ENCODE measurements at places on chromosomes 1 and 21.

- no peak for DNase-seq
These were observed 2.5 kb upstream of the MYBPH start for GRCh38 chr1:203178083-203178482.

DNA sequence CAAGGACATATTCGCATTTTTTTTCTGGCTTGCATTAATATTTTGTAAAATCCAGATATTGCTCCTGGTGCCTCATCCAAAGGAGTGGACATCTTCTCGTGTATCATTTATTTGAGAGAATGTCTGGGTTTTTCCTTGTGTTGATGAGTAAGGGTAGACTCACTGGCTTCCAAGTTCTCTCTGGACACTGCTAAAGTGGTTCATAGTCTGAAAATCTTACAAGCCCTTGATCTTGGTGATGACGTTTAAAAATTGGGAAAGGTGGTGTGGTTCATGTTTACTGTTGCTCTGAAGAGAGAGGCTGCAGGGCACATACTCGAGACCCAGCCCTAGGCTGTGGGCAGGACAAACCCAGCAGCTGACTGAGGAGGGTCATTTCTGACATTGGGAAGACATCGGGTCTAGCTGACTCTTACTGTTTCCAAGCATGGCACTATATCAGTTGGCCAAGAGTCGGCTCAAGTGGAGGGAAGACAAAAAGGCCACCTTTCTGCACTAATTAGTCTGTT lies 296.2 kb downstream of the LMX1A start:
- no peak for DNase-seq

DNA sequence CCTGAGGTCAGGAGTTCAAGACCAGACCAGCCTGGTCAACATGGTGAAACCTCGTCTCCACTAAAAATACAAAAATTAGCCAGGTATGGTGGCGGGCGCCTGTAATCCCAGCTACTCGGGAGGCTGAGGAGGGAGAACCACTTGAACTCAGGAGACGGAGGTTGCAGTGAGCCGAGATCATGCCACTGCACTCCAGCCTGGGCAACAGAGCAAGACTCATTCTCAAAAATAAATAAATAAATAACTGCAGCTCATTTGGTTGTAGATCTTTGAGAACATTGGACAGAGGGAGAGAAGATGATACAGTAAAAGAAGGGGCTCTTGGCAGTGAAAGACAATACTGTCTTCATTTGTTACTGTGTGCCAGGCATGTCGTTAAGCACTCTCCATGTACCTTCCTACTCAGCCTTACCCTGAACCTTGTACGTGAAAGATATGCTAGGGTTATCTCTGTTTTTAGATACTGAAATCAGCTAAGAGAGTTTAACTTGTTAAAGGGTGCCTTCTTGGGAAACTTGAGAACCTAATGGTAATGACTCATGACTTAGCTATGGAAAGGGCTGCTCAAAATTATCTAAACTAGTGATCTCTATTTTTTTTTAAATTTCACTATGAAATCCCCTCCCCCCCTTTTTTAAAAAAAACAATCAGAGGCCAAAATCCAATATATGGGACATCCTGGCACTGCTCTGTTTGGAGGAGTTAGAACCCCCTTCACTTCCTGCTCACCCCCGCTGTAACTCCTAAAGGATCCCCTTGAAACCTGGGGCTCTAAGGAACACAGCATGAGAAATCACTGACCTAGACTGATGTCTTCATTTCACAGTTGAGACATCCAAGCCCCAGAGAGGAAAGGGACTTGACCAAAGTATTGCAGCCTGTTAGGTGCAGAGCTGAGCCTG lies 6.8 kb upstream of the KPNA6 start:
- DNase-seq: no peak

DNA sequence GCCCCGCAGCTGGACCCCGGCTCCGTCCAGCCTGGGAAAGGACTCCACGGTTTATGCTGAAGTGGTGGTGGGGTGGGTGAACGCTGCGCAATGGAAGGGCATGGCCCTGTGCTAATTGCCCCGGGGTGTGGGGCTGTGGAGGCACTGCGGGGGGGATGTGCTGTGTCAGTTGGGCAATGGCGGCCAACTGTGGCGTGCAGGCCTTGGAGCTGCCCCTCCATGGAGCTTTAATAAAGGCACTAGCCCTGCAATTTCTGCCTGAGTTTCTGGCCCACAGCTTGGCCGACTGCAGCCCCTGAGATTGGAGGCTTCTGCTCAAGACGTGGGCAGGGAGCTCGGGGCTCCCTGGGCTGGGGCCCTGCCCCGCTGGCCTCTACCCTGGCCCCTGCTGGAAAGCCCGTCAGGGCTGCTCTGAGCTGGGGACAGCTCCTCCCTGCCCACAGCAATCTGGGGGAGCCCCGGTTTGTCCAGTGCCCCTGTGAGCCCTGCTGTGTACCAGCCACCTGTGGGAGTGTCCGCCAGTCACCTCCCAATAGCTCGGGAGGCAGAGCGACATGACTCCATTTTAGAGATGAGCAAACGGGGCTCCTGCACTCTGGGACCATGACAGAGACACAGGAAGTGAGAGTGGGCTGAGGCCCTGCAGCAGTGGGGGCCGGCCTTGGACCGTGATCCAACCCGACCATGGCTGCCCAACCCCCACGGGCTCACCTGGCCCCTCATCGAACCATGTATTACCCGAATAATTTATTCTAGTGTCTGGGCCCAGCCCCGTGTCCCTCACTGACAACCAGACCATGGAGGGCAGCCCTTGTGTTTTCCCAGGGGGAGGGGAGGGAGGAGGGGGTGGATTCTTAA lies 8.7 kb upstream of the TNFRSF14 start:
- no peak for DNase-seq

GRCh38 chr1:19313961-19314882 lies 2.1 kb downstream of the SLC66A1 start:
- no peak for DNase-seq

- DNase-seq: no peak
These were observed 433.4 kb upstream of the CAMK1G start for GRCh38 chr1:209150114-209150513.

DNA sequence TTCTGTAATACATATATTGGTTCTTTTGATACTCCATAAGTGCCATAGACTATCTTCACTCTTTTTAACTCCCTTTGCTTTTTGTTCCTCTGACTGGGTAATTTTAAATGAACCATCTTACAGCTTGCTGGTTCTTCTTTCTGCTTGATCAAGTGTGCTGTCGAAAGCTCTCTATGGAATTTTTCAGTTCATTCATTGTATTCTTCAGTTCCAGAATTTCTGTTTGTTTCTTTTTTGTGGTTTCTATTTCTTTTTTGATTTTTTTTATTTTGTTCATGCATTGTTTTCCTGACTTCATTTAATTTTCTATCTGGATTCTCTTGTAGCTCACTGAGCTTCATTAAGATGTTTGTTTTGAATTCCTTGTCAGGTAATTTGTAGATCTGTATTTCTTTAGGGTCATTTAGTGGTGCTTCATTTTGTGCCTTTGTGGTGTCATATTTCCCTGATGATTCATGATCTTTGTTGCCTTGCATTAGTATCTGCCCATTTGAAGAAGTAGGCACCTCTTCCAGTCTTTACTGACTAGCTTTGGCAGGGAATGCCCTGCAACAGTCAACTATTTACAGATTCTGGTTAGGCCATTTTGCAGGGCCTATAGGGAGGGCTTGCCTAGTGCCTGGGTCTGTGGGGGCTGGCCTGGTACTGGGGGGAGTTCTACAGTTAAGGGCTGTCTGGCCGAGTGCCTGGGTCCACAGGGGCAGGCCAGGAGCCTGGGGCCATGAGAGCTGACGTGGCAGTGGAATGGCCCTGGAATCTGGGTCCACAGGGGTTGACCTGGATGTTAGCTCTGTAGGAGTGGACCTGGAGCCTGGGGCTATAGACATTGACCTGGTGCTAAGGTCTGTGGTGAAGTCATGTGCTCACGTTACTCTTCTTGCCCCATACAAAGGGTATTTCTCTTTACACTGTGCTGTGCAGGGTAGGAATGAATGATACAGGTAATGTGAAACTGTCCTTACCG lies 89.7 kb downstream of the MAGI3 start:
- DNase-seq: no peak

DNA sequence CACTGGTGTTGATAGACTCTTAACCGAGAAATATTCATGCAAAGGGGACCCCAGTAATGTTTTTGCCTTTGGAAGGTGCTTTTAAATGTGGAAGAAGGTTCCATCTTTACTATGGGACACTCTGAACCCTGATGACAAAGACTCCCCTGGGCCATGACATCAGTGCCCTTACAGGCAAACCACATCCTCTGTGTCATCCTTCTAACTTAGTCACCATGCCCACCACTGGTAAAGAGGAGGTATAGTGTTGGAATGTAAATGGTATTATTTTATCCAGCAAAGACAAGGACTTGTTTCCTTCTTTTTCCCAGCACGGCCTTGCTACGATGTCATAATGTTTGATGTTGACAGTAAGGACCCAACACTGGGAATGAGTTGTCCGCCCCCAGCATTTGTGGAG lies 12.6 kb downstream of the METTL13 start:
- no peak for DNase-seq

DNA sequence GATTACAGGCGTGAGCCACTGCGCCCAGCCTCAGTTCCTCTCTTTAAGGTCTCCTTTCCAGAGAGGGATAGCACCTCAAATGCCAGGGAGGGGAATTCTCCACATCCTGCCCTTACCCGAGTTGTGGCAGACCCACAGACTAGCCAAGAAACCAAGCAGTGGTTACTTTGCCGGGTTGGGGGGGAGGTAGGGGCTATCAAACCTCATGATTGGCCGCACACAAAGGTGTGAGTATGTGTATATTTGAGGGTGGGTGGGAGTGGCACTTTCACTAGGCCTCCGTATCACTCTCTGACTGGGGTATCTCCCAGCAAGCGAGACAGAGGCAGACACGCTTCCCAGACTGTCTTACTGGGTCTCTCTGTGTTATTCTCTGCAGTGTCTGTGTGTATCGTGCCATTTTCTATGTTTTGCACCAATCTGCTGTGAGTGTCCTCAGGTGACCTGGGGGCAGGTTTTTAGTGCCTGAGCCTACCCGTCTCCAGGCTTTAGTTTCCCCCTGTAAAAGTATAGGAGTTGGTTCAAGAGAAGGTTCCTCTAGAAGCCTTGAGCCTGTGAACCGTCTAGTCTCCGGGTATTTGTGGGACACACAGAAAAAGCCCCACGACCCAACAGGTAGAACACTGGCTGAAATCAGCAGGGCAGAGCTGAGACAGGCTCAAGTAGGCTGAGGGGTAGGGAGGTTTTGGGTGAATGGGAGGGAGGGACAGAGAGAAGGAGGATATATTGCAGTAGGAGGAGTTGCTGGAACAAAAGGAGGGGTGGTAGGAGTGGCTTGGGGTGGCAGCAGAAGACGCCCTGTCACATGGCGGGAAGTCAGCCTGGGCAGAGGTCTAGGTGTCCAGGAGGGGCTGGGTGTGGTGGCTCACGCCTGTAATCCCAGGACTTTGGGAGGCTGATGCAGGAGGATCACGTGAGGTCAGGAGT lies 10.3 kb downstream of the LMNA start:
- DNase-seq: peak; percentile 64

DNA sequence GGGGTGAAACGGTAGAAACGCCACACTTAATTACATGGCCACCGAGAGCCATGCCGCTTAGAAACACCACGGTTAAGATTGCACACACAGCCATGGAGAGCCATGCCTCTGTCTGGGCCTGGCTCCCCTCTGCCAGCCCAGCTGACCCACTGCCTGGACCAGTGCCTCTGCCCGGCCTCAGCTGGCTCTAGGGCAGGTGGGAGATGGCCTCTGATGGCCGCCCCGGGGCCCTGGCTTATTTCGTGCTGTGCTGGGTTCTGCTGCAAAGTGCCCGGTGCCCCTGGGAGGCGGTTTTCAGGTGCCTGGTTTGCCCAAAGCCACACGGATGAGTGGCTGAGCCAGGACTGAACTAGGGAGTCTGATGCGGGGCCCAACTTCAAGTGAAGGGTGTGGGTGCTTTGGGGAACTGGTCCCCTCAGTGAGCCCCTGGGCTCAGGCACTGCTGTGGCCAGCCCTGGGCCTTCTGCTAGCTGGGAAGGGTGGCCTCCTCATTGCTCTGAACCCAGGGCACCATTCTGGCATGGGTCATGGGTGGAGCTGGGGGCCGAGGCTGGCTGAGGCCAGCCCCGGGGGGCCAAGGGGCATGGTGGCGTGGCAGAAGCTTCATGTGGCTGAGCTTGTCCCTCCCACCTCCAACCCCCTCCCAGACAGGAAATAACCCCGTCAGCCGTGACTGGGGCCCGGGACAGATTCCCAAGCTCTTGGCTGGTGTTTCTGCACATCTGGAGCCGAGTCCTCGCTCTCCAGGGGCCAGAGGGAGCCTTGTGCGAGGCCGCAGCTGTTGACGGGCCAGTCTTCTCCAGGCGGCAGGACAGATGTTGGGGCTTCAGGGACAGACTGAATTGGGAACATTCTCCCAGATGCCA lies 1.9 kb upstream of the GPR153 start:
- DNase-seq: no peak

GRCh38 chr21:18251065-18251464 lies 6.4 kb downstream of the CHODL start:
- no peak for DNase-seq

DNA sequence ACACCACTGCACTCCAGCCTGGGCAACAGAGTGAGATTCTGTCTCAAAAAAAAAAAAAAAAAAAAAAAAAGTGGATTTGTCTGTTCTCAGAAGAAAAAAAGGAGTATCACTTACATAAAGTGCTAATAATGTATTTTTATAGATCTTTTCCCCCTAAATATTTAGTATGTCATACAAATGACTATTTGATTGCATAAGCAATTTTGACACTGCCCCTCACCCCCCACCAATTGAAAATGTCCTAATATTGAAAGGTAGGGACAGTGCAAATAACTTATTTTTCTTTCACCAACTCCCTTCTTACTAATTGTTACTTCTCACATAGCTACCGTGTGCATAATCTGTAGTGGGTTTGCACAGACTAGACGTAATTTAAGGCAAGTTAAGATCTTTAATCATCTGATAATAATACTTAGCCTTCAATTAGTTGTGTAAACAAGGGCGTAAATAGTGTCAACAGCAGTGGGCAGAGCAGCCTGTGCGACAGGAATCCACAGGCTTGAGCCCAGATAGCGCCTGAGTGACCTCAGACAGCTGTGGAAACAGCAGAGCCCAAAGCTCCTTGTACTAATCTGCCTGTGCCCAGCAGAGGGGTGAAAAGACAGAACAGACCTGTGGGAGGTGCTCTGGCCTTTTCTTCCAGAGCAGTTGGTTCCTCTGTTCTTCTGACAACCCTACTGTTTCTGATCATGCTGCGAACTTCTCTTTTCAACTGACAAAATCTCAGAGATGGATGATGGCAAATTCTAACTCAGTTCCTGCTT lies 4.5 kb upstream of the IER5 start:
- no peak for DNase-seq

- DNase-seq: peak; percentile 47
These were observed 18.1 kb downstream of the MAP3K7CL start for GRCh38 chr21:29148530-29148929.

DNA sequence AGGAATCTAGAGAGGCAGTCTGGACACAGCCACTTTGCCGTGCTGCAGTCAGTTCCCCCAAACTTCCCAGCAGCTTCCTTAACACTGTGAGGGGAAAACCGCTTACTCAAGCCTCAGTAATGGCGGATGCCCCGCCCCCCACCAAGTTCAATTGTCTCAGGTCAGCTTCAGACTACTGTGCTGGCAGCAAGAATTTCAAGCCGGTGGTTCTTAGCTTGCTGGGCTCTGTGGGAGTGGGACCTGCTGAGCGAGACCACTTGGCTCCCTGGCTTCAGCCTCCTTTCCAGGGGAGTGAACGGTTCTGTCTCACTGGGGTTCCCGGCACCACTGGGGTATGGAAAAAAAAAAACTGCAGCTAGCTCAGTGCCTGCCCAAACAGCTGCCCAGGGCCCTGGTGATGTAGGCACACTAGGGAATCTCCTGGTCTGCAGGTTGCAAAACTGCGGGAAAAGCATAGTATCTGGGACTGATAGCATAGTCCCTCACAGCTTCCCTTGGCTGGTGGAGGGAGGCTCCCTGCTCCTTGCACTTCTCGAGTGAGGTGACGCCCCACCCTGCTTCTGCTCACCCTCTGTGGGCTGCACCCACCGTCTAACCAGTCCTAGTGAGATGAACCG lies 23.7 kb upstream of the HFM1 start:
- no peak for DNase-seq
